ENCODE measurements at places on chromosomes 4 and X. TPM values are rescaled to one million over a fixed set of nuclear protein-coding genes. Genes with fewer than 3 reads are reported as not detected.

Gene DDX53
- total RNA-seq = not detected

Gene CCNB3
- total RNA-seq = 0.47 TPM

Gene TSPAN6
- total RNA-seq = 72.9 TPM

Gene TRIML2
- total RNA-seq = not detected

Gene NWD2
- 0.06 TPM for total RNA-seq

Gene LIMCH1
- total RNA-seq = 94.9 TPM

Gene SMIM10
- total RNA-seq = 4.0 TPM

Gene GPR82
- 0.58 TPM for total RNA-seq

Gene DCLK2
- total RNA-seq = 19.7 TPM

Gene SLC7A11
- total RNA-seq = 1.3 TPM

All from metanephros (tissue), 2 donors.